GDM1 (cell line): ENCODE measurements at places on chromosomes 5 and 9.

GRCh38 chr9:114164191-114164794 is 9.0 kb downstream of the COL27A1 start:
- no peak for DNase-seq

DNA sequence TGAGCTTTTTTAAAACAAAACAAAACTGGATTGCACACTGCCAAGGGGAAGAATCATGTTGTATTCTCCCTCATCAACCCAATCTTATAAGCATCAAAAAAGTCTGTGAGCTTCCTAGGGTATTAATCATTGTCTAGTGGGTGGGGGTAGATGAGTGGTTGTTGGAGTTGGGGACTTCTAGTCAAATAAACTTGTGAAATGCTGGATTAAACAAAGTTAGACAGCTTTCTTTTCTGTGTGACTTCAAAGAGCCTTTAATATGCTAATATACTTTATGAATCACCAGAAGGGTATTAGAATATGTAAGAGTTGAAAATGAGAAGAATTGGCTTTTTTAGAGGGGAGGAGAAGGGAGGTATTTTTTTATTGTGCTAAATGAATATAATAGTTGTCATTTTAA is 87.7 kb downstream of the GALNT10 start:
- DNase-seq = no peak

DNA sequence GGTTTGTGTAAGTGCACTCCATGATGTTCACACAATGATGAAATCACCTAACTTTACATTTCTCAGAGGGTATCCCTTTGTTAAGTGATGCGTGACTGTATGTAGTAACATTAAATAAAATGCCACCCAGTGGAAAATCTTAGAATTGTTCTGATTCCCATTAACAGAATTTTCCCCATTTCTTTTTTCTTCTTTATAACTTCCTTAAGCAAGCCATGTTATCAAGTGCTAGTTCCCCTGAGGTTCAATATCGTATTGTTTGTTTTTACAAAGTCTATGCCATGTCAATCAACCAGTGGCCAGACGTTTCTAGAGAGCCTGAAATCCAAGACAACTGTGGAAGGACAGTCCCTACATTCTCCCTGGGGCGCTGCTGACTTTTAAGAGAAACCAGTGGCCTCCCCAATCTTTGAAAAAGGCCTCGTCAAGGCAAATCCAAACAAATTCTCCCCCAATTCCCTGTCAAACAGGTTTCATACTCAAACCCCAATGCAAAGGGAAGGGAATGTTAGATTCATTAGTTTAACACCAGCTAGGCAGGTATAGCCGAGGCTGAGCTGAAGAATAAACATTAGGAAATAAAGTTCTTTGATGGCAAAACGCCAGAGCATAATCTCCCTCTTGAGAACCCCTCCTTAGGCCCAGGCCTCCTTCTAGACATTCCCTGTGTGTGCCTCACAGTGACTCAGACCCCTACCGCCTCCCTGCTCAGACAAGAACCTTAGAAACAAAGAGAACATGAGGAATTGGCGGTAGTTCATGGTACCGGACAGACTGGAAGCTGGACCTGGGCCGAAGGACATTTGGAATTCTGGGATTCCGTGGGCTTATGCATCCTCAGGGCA is 198.7 kb downstream of the GNA14 start:
- DNase-seq = no peak

- DNase-seq = no peak
These were observed 150.4 kb upstream of the PCSK5 start for GRCh38 chr9:75739884-75740611.

DNA sequence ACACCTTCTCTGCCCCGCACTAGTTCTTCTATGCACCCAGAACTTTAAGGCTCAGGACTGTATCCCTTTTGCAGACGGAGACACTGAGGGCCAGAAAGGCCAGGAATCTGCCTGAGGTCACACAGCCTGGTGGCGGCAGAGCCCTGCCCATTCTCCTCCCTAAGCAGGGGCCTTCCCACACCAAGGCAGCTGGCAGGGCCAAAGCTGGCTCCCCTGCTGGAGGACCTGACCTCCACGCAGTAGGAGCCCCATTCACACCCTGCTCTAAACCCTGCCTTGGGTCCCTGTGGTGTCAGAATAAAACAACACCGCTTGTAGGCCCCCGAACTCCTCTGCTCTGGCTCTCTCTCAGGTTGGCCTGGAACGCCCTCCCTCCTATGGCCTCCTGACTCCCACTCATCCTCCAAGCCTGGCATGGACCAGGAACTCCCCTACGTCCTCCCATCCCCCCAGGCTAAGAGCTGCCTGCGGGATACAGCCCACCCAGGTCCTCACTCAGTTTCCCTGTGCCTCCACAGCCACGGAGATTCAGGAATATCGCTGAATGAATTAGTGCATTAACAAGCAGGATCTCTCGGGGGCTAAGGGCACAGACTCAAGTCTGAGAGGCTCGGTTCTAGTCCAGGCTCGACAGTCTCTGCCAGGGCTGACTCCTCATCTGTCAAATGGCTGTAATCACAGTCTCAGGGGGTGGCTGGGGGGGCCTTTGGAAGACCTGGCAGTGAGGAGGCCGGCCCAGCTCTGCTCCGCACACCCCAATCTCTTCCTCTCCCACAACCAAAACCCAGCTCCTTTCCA is 2.8 kb downstream of the ST6GALNAC6 start:
- DNase-seq = no peak

DNA sequence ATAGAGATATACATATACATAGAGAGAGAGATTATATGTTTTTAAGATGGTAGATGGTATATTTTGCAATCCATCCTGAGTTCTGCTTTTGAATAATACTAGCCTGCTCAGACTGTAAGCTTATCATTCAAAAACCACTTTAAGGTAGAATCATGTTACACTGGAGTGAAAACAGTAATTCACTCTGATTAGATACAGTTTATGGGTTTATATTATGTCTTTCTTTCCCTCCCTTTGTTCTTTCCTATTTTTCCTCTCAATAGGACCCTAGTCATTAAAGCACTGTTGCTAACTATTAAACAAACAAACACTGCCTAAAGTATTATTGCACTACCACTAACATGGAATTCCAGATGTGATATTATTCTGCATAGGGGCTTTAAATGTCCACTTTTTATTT is 202.0 kb downstream of the ADAMTSL1 start:
- DNase-seq = no peak

GRCh38 chr5:146101646-146102045 is 3.7 kb downstream of the PLAC8L1 start:
- no peak for DNase-seq

DNA sequence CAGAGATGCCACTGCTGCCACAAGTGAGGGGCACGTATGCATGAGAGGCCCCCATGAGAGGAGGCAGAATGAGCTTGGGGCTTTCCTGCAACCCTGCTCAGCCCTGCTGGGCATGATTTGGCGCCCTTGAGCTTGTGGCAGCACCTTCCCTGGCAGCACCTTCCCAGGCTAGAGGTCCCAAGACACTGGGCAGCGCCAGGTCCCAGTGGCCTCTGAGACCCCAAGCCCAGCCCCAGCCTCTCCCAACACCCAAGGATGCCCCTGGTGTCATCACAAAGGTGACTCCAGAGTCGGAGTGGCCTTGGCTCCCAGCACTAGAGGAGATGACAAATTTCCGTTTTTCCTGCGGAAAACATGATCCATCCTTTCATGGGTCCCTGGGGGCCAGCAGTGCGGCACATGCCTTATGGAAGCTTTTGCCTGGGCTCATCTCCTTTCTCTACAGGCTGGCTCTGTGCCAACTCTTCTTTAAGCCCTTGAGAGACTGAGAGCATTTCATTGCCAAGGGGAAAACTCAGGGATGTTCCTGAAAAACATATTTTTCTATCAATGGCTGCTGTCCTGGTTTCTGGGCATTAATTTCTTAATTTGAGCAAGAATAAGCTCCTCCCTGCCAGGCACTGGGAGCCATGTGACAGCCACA is 77.1 kb upstream of the ADAMTS2 start:
- DNase-seq = no peak

DNA sequence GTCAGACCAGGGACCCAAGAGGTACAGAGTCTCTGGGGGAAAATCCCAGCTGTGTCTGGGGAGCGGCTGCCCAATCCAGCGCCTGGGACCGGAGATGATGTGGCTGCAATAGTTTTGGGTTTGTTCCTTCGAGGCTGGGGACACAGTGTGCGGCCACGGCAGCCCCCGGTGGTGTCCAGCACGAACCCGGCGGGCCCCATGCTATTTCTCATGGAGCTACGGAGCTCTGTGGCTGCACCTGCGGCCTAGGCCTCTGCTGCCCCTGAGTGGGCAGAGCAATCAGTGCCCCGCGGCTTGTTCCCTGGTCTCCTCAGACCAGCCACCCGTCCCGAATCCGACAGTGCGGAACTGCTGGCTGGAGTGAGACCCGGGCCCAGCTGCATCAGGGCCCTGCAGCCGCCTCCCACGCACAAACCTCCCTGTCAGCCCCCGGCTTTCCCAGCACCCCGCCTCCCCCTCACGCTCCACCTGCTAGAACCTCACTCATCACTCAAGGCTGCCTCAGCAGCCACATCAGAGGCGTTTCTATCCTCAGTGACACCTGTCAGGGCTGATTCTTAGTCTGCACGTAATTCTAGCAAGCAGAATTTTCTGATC is 29.0 kb downstream of the SARDH start:
- DNase-seq = no peak

DNA sequence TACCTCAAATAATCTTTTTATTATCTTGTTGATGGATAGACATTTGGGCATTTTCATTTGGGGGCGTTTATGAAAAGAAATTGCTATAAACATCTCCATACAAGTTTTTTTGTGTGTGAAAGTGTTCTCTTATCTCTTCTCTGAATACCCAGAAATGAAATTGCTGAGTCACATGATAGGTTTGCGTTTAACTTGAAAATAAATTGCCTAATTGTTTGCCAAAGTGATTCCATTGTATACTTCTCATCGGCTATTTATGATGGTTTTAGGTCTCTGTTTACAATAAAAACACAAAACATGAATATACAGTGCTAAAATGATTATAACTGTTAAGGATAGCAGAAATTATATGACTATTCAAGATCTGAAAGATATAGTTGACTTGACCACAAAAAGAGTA is 361.7 kb downstream of the TAF11L14 start:
- no peak for DNase-seq
